Omental fat pad (tissue), 4 donors: ENCODE measurements at places on chromosomes 1 and 21.

DNA sequence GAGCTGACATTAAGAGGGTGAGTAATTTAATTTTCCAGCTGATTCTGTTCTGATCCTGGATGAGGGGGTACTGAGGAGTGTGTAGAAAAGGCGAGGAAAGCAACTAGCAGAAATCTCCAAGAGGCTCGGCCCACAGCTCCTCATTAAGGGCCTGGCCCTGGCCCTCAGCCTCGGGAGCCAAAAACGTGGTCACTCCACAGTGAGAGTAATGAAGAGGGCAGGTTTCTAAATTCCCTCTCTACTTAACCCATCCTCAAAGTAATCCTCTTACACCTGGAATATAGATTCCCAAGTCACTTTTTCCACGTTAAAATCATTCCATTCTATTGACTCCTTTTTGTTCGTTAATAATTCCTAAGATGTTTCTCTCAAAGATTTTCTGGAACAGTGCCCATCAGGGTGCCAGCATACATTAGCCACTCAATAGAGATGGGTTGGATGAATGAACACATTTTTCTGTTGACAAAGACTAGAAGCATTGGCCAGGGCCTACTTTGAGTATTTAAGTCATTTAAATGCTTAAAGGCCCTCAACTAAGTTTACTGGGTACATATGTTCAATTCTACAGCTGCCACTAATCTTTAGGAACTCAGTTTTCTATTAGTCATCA is 1.1 kb upstream of the COL11A1 start:
- DNase-seq = no peak

DNA sequence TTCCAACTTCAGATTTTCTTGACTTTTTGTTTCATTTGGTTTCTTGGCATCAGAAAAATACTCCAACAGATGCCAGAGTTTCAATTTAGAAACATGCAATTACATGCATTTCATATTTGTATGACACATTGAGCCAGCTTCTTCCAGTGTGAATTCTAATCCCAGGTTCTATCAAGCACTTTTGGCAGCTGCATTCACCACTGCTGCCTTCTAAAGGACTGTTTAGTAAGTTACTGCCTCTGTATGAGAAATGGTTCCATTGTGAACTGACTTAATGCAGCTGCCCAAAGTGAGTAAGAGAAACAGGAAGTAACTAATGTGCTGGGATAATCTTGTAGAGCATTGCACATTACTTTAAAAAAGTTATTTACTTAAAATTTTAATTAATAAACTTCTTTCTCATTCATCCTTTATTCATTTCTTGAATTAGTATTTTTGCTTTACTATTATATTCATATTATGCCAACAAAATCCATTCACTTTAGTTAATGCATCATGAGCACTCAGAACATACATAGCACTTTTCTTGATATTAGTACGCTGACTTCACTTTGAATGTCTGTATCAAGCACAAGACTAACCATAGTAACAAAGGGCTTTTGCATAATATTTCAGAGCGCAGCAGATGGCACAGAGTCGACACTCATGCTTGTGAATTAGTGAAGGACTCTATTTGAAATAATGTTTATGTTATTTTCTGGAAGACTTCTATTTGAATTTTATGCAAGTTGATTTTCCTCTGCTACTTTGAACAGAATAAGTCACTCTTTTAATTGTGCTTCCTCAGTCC is 9.8 kb downstream of the RGS18 start:
- DNase-seq = no peak

- DNase-seq = no peak
Observed at GRCh38 chr1:55396381-55396891, 181.3 kb upstream of the USP24 start.

- DNase-seq = no peak
Observed at GRCh38 chr1:230735447-230735846, 11.7 kb upstream of the CAPN9 start.

- no peak for DNase-seq
Observed at GRCh38 chr21:40829308-40829707, 17.6 kb downstream of the DSCAM start.

DNA sequence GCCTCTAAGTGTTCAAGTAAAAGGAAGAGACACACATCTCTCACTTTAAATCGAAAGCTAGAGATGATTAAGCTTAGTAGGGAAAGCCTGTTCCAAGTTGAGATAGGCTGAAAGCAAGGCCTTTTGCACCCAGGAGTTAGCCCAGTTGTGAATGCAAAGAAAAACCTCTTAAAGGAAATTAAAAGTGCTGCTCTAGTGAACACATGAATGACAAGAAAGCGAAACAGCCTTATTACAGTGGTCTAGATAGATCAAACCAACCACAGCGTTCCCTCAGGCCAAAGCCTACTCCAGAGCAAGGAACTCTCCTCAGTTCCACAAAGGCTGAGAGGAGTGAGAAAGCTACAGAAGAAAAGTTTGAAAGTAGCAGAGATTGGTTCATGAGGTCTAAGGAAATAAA is 14.9 kb downstream of the TCP10L start:
- DNase-seq = no peak

DNA sequence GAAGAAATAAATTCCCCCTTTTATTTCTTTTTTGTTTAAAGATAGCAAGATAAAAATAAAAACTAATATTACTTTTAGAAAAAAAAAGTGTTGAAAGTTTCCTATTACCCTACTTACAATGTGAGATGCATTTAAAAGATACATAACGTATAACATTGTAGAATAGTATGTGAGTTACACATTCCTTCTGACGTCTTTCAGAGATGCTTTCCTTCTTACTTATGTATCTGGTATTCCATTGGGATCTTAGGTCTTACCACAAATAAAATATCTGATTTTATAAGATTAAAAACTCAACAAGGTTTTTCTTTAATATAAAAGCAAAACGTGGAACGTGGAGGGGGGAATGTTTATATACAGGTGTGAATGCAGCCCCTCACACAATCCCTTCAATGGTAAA is 147.2 kb upstream of the ETS2 start:
- DNase-seq = no peak

DNA sequence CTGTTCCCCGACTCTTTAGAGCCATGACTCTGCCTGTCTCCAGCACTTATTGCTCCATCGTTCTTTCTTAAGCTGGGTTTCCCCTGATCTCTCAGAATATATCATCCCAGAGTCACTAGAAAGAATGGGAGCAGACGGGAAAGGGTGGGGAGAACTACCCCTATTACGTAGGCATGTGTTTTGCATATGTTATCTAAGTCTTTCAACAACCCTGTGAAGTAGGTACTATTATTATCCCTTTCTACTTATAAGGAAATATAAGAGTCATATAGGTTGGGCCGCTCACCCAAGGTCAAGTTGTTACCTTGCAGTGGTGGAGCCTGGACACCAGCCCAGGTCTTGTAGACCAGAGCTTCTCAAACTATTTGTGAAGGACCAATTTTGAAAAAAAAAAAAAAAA is 38.7 kb downstream of the ELF3 start:
- no peak for DNase-seq

- no peak for DNase-seq
Observed at GRCh38 chr21:43278766-43279577, 110.2 kb downstream of the CRYAA start.

GRCh38 chr1:156498432-156499193 is 2.0 kb downstream of the MEF2D start:
- DNase-seq = no peak

- DNase-seq = no peak
Observed at GRCh38 chr1:84571150-84571535, 3.1 kb downstream of the CTBS start.

- no peak for DNase-seq
Observed at GRCh38 chr1:168148916-168149315, 12.2 kb upstream of the GPR161 start.

DNA sequence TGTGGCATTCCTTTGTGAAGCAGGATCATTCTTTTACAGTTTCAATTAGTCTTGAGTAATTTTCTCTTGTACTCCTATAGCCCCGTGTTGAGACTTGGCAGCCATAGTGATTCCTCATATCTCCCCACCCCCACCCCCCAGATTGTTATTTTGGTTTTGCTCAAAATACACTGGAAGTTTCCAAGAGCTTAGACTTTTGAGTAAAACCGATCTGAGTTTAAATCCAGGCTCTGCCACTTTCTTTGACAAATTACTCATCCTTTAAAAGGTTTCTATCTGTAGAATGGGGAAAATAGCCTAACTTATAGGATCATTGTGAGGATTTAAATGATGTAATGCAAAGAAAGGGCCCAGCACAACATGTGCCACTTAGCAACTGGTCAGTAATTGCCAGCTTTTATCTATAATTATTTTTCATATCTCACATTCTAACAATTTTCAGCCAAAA is 53.1 kb upstream of the RC3H1 start:
- no peak for DNase-seq

DNA sequence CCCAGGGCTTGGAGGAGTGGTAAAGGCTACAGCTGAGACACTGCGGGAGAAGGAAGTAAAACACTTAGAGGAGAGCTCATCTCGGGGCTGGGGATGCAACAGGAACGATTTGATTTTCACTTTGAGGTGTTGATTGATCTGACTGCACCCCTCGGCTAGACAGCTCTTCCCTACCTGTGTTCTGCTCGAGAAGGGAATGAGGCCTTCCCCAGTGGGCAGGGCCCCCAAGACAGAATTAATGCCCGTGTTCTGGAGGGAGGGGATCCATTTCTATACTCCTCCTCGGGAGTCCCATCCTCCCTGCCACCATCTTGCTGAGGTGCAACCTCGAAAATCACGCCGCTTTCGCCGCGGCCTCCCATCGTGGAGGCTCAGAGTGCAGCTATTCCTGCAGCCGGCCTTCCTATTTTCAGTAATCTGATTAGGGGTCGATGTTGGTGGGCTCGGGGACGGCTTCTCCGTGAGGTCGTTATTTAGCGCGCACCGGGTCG is 2.4 kb downstream of the ATP2B4 start:
- no peak for DNase-seq

- DNase-seq = no peak
Observed at GRCh38 chr21:27582246-27582947, 615.5 kb upstream of the ADAMTS5 start.

DNA sequence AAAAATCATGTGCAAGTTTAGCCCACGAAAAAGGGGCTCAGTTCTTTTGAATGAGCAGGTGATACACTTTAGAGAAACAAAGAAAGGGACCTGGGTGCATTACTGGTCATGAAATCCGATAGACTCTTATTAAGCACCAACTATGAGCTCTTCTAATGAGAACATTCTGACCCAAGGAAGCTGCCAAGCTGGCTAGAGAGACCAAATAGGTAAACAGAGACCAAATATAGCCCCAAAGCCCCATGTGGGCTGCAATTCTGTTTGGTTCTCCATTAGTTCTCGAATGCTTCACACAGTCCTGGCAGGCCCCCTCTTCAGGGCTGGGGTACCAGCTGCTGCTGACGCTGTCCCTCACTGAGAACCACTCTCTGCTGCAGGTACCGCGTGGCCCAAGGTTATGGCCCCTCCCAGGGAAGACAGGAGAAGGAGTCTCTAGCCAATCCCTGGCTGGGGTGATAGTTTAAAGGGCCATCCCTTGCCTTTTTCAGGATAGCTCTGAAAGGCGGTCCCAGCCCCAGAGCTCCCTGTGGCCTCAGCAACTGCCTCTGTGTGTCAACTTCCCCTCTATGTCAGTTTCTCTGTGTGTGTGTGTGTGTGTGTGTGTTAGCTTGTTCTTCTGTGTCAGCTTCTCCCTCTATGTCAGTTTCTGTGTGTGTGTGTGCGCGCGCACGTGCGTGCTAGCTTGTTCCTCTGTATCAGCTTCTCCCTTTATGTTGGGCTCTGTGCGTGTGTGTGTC is 7.1 kb upstream of the UBXN10 start:
- DNase-seq = no peak

DNA sequence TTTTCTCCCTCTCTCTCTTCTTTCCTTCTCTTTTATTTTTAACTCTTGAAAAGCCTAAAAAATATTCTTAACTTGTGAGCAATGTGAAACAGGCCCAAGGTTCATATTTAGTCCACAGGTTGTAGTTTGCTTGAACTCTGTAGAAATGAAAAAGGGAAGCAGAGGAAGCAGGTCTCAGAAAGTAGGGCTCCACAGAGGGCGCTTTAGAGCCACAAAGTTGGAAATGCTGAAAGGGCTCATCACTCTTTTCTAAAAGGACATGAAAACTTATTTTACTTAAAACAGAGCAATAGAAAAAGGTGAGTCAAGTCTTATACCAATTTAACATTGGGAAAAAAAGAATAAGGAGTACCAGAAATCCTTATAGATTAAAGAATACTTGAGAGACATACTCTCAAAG is 247.0 kb downstream of the USP25 start:
- no peak for DNase-seq

DNA sequence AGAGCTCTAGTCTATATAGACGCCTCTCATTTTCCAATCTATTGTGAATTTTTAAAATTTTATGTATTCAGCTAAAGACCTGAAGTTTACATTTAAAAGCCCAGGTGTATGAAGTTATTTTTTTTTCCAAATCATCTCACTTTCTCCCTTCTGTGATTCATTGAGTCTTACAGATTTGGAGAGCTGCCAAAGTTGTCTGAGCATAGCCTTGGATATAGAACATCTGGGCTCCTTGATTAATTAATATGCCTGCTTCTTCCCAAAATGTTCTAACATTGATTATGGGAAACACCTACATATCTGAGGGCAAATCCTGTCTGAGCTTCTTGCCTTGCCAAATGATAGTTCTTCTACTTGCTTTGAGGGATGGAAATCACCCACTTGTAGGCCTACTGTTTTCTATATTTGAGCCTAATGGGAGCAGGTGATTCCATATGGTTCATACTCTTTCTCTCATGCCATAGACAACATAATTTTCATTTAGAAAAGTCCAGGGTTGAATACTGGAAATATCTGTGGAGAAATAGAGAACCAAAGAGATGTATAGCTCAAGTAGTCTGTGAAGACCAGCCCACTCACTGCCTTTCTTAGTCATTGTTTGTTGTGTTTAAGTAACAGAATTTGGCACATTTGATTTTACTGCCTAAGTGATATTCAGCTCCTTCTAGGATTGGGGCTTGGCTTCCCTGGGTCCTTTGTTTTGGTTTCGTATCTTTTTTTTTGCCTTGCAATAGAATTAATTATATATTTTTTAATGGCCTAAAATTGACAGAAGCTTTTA is 46.2 kb downstream of the MACF1 start:
- DNase-seq = no peak

DNA sequence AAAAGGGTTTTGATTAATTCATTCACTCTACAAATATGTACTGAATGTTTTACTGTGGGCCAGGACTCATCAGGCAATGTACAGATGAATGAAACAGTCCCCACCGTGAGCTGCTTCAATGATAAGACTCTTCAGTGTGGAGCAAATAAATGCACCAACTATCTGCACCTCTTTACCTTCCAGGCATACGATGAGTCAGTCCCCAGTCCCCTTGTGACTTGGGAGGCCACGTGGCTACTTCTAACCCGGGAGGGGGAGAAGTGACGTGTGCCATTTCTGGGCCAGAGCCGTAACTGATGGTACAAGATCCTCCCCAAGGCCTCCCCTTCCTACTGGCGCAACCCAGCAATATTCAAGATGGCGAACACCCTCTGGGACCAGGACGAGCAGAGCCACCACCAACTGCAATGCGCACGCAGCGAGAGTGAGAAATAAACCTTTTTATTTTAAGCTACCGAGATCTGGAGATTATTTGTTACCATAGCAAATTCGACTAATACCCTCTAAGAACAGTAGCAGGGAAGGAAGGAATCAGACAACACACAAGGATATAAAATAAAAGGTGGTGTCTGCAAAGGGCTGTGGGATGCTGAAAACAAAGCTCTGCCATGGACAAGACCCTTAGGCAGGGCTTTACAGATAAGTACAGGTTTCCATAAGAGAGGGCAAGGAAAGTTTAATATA is 74.5 kb downstream of the NPHP4 start:
- DNase-seq = no peak
